Right atrium auricular region (tissue), 2 donors: ENCODE measurements at places on chromosomes 11 and 22. TPM values are rescaled to one million over a fixed set of nuclear protein-coding genes. Genes with fewer than 3 reads are reported as not detected.

GRCh38 chr11:77175869-77176539 lies 48.0 kb downstream of the MYO7A start:
- no peak overlapping the region for H3K27ac ChIP-seq
- no peaks in the 10 kb centered on the region for H3K27me3 ChIP-seq
- H3K4me1 ChIP-seq = no peaks in the 10 kb centered on the region
- no peaks in the 10 kb centered on the region for H3K36me3 ChIP-seq
- H3K4me3 ChIP-seq = no peak overlapping the region

GRCh38 chr11:119167933-119168332 lies 592 bp upstream of the NLRX1 start:
- no peak overlapping the region for H3K27ac ChIP-seq
- no peaks in the 10 kb centered on the region for H3K36me3 ChIP-seq
- no peaks in the 10 kb centered on the region for H3K4me1 ChIP-seq
- H3K4me3 ChIP-seq = no peak overlapping the region
- DNase-seq = no peak

- no peak overlapping the region for H3K4me3 ChIP-seq
- no peaks in the 10 kb centered on the region for H3K36me3 ChIP-seq
- H3K4me1 ChIP-seq = no peaks in the 10 kb centered on the region
- H3K27ac ChIP-seq = no peak overlapping the region
- DNase-seq = no peak
Observed at GRCh38 chr11:15563054-15563453, 448.3 kb downstream of the INSC start.

Gene RFPL3
- not detected for total RNA-seq

Gene CDC42BPG
- 0.33 TPM for total RNA-seq
